Activated CD4-positive, CD25-positive, alpha-beta regulatory T cell treated with anti-CD3 and anti-CD28 coated beads, Interleukin-2, amount 50 U/mL, for 16 hours (primary cell): ENCODE measurements at places on chromosomes 4 and X.

- DNase-seq: no peak
Measured at GRCh38 chr4:17066972-17067371, 168.5 kb upstream of the LDB2 start.

DNA sequence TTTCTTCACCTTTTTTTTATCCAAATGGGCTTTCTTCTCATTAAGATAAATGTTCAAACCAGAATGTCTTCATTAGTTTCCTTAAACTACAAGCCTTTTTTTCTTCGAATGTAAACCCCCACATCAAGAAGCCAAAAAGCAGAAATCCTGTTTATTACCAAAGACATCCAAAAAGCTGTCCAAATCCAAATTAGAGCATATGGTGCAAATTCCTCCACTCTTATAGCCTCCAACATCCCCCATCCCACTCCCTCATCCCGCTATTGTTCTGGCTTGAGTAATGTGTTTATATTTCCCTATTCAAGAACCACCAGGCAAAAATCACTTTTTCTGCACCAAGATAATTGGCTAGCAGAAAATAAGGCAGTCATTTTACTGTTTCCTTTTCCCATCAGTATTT lies 315.1 kb upstream of the ADGRL3 start:
- no peak for DNase-seq

DNA sequence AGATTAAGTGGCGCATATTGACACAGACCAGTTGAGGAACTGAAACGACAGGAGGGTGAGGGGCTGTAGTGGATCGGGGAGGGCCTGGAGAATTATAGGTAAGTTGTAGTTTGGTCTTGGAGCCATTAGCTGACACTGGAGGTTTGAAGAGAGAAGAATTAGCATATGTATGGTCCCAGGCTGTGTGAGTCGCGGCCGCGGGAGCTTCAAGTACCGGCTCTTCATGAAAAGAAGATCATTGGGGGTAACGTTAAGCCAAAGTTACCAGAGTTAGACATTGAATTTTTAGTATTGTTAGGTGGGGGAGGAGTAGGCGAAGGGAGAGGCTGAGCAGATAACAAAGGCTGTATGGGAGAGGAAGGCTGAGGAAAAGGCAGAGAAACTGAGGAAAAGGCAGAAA lies 56.5 kb downstream of the ZNF674 start:
- no peak for DNase-seq

- no peak for DNase-seq
Measured at GRCh38 chr4:147596377-147596776, 20.8 kb upstream of the TMEM184C start.

- no peak for DNase-seq
Measured at GRCh38 chr4:7766661-7767345, 172.9 kb downstream of the AFAP1 start.

DNA sequence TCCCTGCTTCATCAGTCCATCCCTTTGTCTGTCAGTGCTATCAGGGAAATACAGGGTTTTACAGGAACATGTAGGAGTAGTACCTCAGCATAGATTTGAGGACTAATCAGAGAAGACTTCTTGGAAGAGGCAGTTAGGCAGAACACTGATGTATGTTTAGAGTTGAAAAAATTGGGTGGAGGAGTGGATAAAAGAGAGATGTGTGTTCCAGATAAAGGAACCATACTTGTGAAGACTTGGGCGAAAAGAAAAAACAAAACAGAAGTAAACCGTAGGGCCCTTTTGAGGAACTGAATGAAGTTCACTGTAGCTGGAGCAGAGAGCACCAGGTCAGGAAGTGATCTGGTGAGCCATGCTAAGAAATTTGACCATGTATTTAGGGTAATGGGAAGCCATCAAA lies 32.3 kb downstream of the AFF1 start:
- no peak for DNase-seq

GRCh38 chr4:77665381-77666069 lies 59.9 kb downstream of the CXCL13 start:
- DNase-seq: no peak

- DNase-seq: no peak
Measured at GRCh38 chrX:140980271-140980670, 22.1 kb upstream of the SPANXB1 start.

- no peak for DNase-seq
Measured at GRCh38 chr4:176289561-176289960, 20.5 kb upstream of the ASB5 start.

DNA sequence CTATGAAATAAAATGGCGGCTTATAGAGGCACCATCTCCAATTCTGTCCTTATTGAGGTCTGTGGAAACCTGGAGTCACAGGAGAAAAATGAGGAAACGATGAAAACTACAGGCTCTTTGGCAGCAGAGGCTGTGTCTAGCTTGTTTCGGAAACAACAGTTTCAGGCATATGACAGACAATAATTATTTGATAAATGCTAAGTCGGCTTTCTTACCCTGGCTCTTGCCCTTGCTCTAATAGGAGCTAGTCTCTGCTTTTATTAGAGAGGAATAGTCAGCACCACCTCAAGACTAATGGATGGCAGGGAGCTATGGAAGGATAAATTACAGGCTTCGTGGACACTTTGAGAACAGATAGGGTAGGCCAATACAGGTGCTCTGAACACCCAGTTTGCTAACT lies 24.3 kb downstream of the HADH start:
- DNase-seq: no peak

DNA sequence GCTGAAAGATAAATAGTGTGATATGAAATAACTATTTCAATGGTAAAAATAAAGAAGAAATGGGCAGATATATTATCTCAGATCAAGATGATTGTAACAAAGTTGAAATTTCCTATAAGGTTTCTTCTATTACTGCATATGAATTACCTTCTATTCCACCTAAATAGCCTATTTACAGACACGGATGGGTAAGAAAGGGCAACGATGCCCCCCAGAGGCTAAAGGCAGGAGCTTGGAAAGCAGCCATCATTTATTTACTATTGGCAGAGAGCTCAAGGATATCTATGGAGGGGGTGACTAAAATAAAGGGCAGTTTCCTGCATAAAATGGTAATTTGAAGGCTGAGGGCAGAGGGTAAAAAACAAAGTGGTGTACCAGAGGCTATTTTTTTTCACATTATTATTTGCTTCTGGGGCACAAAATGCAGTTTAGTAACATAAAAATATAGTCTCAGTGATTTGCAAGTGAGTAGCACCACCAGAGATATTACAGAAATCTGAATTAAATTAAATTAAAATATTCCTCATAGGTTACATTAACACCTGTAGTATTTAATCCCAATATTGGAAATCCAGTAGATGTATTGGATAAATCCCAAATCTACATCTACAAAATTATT lies 123.1 kb downstream of the BTC start:
- no peak for DNase-seq

- DNase-seq: no peak
Measured at GRCh38 chrX:9576059-9576458, 111.2 kb downstream of the TBL1X start.

GRCh38 chr4:92339676-92340075 lies 35.9 kb downstream of the GRID2 start:
- DNase-seq: no peak

DNA sequence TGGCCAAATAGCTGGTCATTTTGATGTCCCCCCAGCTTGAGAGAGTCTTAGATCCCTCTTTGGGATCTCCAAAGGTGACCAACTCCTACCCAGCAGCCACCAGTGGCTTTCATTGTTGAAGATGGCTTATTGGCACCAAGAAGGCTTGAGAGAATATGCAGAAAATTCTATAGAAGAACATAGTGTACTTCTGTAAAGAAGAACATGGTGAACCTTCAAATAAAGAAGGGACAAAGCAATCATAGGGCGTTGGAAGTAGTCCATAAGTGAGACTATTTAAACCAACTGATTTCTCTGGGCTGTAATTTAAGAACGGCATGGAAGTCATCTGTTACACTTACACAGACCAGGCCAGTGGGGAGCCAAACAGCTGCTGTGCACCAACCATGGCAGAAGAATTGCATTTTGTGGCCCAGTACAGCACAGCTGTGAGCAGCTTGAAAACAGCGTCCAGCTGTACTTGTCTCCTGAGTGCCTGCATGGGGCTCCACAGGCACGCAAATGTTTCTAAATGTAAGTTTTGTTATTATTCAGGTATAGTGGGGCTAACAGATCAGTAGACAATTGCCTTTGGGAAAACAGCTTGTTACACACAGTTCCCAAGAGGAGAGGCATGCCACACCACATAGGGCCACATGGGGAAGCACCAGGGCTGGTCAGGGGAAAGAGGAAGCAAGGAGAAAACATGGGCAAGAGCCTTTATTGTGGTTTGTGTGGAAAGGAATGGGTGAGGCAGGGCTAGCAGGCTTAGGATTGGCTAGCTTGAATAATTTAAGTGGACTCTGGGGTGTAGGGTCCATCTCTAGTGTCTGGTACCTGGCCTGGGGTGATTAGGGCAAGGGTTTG lies 125.0 kb downstream of the ARHGAP6 start:
- DNase-seq: no peak

GRCh38 chr4:177006331-177006730 lies 213.6 kb upstream of the VEGFC start:
- no peak for DNase-seq

GRCh38 chr4:102533904-102534303 lies 32.7 kb downstream of the NFKB1 start:
- DNase-seq: no peak

GRCh38 chrX:45840411-45840950 lies 639.8 kb upstream of the DIPK2B start:
- DNase-seq: no peak

DNA sequence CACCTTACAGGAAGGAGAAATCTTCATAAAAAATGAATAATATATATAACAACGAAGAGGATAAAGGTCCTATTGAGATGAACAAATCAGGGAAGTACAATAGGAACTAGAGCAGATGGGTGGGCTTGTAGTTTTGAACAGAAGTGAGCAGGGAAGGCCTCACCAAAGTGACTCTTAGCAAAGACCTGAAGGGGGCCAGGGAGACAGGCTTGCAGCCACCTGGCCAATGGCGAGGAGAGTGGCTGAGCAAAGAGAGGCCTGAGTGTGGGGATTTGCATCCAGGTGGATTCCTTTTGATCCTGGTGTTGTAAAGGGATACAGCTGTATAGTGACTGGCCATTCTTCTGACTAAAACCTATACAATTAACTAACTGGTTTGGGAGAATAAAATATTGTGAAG lies 354.1 kb downstream of the CAMK2D start:
- DNase-seq: no peak

DNA sequence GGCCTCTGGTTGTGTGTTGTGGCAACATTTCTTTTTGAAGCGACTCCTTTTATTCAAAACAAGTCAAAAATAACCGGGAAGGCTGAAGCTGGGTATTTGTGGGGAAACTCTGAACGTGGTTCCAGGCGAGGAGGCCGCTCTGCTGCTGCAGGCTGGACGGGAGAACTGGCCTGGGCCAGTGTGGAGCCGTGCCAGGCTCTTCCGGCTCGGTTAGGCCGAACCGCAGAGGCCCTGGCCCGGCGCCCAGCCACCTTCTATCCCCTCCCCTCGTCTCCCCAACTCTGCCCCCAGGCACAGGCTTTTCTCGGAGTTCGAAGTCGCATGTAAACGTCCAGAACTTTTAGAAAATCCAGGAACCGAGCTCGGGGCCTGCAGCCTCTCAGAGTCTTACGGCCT lies 2.4 kb upstream of the BCOR start:
- DNase-seq: no peak

DNA sequence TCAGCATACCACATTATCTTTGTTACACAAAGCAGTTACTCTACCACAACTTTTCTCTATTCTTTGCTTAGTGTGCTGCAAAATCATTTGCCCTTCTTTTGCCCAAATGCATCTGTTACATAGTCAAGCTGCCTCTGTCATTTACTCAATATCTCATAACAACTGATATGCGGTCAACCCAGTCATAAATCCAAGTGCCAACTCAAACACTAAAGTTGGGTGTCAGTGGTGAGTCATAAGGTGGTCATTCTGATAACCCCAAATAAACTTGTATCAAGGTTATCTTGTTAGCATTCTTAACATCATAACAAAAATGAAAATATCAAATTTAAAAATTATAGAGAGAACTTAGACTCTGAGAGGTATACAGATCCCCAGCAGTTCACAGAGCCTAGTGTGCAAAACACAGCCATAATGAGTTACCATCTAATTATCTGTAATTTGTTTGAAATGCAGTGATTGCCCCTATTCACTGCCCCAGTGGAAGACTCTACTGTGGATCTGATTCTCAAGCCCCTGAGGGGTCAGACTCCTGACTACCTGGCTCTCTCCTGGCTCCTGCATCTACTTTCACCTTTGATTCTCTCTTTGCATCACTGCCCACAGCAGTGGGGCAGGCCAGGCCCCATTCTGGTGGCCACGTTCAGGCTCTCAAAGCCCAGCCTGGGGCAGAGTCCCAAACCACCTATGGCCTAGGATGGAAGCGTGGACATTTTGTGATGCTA lies 29.2 kb downstream of the TBC1D9 start:
- no peak for DNase-seq

GRCh38 chr4:182068920-182069319 lies 174.3 kb upstream of the TENM3 start:
- no peak for DNase-seq

- no peak for DNase-seq
Measured at GRCh38 chr4:160567634-160568033, 1464.8 kb downstream of the RAPGEF2 start.

GRCh38 chr4:10084651-10085358 lies 31.8 kb downstream of the WDR1 start:
- no peak for DNase-seq

DNA sequence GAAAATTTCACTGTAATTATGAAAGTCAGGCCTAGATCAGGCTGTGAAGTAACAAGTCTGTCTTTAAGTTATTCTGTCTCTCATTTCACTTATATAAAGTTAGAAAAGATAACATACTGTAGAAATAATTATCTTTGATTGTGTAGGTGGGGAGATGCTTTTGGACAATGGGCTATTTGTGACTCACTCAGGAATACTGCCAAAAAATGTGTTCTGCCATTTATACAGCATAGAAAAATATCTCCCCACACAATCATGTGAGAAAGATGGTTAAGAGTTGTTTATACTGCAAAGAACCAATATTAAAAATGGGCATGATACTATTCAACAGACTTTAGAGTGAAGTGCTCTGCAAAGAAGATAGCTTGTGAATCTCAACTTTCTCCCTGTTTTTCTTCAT lies 95.0 kb upstream of the GABRA2 start:
- no peak for DNase-seq

- no peak for DNase-seq
Measured at GRCh38 chr4:7421356-7422150, 13.2 kb downstream of the PSAPL1 start.

DNA sequence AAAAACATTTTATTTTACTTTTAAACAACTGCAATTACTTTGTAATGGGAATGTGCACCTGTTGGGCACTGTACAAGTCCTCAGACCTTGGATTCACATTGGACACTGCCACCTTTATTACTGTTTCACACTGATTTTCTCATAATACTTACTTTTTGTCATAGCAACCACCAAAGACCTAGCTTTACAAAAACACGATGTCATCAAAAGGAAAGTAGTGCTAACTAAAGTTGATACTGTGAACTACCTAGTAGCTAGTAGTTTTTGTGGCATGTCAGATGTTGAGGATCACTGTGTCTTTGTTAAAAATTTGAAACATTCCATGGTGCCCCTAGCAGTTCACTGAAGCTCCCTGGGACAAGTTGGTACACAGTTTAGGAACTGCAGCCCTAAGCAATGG lies 62.9 kb upstream of the HOPX start:
- no peak for DNase-seq
